ENCODE measurements at places on chromosomes 3 and 15. TPM values are rescaled to one million over a fixed set of nuclear protein-coding genes. Genes with fewer than 3 reads are reported as not detected.

- H3K4me3 ChIP-seq = no peak within 1 kb of the TSS
- H3K4me1 ChIP-seq = no peaks in the 10 kb centered on the region
- no peak for DNase-seq
- H3K36me3 ChIP-seq = no peaks in the 10 kb centered on the region
- H3K27ac ChIP-seq = no peak within 1 kb of the TSS
These were observed at the start of gene SLC24A5 for GRCh38 chr15:48120745-48121144. Gene SLC24A5, plus strand, starts transcription at chr15:48120990. Its CDS starts 55 bp downstream, at chr15:48121045.

DNA sequence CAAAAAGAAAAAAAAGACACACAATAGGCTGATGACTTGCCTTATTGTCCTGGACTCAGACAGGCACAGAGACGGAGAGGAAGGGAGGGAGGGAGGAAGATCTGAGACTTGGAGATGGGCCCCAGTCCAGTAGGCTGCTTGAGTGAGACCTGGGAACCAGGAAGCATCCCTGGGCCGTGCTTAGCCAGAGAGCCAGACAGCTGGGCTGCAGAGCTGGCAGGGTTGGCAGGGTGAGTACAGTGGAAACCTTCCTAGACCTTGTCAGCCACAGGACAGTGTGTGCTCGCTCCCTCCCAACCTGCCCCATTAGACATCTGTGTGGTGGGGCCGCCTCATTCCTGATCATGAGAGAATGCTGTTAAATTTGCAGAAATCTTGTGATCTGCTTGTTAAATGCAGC is 107.9 kb upstream of the ALDH1A3 start:
- no peak overlapping the region for H3K27ac ChIP-seq
- H3K4me3 ChIP-seq = no peak overlapping the region
- H3K4me1 ChIP-seq = no peaks in the 10 kb centered on the region
- H3K36me3 ChIP-seq = no peaks in the 10 kb centered on the region
- no peaks in the 10 kb centered on the region for H3K27me3 ChIP-seq

DNA sequence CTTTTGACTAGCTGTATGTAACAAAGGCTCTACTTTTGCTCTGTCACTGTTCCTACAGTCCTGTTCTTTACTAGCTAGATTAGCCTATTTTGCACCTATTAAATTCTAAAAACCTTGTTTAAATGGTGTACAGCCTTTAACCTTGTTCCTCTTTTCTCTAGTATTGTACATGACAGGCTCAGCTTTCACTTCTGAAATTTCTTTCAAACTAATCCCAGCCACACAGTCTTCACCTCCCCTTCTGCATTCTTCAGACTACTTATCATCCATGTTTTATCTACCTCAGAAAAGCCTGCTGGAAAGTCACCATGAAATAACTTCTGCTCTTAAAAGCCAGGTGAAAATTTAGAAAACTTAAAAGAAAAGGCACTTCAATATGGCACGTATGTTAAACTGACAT is 122.4 kb downstream of the NECTIN3 start:
- H3K27me3 ChIP-seq = no peaks in the 10 kb centered on the region
- 0 out of 2 replicates have a peak, but pooled peaks cover 4% of the 10 kb centered on the region for H3K4me1 ChIP-seq
- H3K27ac ChIP-seq = no peak overlapping the region
- H3K4me3 ChIP-seq = no peak overlapping the region

DNA sequence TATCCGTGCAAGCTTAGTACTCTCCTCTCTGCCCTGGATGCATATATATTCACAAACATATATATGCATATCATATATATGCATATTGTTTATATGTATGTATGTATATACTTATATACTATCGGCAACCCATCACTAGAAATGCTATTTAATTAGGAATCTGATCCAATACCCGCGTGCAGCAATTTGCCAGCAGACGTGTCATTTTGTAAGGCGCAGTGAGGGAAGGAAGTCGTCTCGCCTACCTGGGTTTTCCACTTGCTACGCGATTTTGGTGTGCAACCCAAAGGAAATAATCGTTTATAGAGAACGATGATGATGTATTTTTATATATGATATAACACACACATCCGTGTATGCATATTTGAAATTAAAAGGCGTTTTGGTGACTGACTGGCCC is 5.6 kb upstream of the FEZF2 start:
- no peaks in the 10 kb centered on the region for H3K36me3 ChIP-seq
- H3K4me1 ChIP-seq = no peaks in the 10 kb centered on the region
- peaks cover 93% of the 10 kb centered on the region for H3K27me3 ChIP-seq
- H3K27ac ChIP-seq = no peak overlapping the region

DNA sequence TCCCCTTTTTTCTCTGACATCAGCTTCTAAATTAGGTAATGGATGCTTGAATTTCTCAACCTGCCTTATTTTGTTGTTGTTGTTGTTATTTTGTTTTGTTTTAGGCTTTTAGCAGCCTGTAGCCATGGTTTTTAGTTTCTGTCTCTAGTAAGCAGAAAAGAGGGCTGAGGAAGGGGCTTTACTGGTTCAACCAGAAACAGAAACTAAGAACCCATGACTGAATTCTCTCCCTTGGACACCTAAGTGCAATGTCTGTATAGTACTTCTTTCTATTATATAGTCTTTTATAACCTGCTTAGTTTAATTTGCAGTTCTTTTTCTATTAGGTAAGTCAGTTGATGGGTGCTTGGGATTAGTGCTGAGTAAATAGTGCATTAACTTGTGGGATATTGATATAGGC is 129.0 kb downstream of the BBX start:
- no peaks in the 10 kb centered on the region for H3K4me1 ChIP-seq
- H3K27me3 ChIP-seq = no peaks in the 10 kb centered on the region
- no peak overlapping the region for H3K27ac ChIP-seq
- H3K4me3 ChIP-seq = no peak overlapping the region

- H3K4me3 ChIP-seq = no peak overlapping the region
- H3K36me3 ChIP-seq = no peaks in the 10 kb centered on the region
- DNase-seq = peak; percentile 78
- peak overlapping the region; percentile 62 for H3K27ac ChIP-seq
- peaks cover 31% of the 10 kb centered on the region for H3K4me1 ChIP-seq
- no peaks in the 10 kb centered on the region for H3K27me3 ChIP-seq
These were observed 31.9 kb upstream of the TSC22D2 start for GRCh38 chr3:150376001-150376848.

GRCh38 chr3:193346259-193346658 is 32.3 kb downstream of the ATP13A5 start:
- no peak overlapping the region for H3K4me3 ChIP-seq
- H3K27ac ChIP-seq = no peak overlapping the region
- no peaks in the 10 kb centered on the region for H3K4me1 ChIP-seq
- no peaks in the 10 kb centered on the region for H3K36me3 ChIP-seq
- DNase-seq = no peak
- H3K27me3 ChIP-seq = no peaks in the 10 kb centered on the region

- peak overlapping the region; percentile 56 for H3K4me3 ChIP-seq
- no peaks in the 10 kb centered on the region for H3K27me3 ChIP-seq
- peaks cover 43% of the 10 kb centered on the region for H3K4me1 ChIP-seq
- peak overlapping the region; percentile 88 for H3K27ac ChIP-seq
- peaks cover 22% of the 10 kb centered on the region for H3K36me3 ChIP-seq
These were observed 13.2 kb upstream of the NMB start for GRCh38 chr15:84671211-84671610.

DNA sequence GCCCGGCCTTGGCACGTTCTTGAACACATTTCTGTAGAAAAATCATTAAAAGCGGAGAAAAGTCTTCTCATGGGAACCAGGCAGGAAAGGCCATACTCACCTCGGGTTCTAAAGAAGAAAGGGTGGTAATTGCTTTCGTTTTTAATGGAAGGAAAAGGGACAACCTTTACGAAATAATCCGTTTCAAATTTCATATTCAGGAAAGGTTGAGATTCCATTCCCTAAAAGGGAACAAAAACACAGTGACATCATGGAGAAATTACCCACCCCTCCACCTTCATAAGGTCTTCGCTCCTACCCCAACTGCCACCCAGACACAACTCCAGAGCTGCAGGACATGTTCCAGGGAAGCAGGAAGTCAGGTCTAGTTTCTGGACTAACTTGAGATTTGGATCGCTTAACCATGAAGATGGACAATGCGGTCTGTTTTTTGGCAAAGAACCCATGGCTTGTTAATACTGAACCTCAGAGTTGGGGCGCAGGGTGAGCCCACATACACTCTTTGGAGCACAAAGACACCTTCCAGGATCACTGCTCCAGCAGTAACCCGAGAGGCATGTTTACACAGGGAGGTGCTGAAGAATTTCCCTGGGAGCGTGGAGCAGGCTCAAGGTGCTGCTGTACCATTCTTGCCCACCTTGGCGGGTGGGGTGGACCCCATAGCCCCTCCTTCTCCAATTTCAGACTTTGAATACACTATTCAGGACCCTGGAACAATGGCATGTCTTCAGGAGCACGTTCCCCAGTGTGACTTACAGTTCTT is 49.2 kb downstream of the SPATA12 start:
- peaks cover 6% of the 10 kb centered on the region for H3K4me1 ChIP-seq
- H3K27me3 ChIP-seq = no peaks in the 10 kb centered on the region
- no peaks in the 10 kb centered on the region for H3K36me3 ChIP-seq
- H3K4me3 ChIP-seq = no peak overlapping the region
- DNase-seq = no peak

- H3K4me1 ChIP-seq = peaks cover 26% of the 10 kb centered on the region
- no peaks in the 10 kb centered on the region for H3K36me3 ChIP-seq
- no peak overlapping the region for H3K27ac ChIP-seq
- peak; percentile 23 for DNase-seq
- H3K27me3 ChIP-seq = no peaks in the 10 kb centered on the region
- no peak overlapping the region for H3K4me3 ChIP-seq
These were observed 267.9 kb upstream of the THBS1 start for GRCh38 chr15:39312984-39313383.

DNA sequence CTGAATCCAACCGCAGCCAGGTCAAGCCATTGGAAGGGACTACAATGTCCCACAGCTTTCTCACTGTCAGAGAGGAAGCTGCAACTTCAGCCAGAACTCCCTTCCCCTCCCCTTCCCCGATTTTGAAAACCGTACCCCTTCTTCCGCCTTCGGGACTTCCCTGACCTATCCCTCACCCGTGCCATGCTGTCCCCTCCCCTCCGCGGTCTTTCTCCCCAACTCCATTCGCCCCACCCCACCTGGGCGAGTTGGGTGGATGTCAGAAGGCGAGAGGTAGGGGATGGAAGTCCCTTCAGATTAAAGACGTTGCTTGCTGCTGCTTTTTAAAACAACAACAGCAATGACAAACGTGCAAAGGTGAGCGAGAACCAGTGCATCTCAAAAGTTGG is 723 bp downstream of the CPNE4 start:
- H3K4me1 ChIP-seq = peaks cover 13% of the 10 kb centered on the region
- H3K27ac ChIP-seq = no peak overlapping the region
- no peaks in the 10 kb centered on the region for H3K36me3 ChIP-seq
- H3K27me3 ChIP-seq = peaks cover 30% of the 10 kb centered on the region
- no peak for DNase-seq
- H3K4me3 ChIP-seq = peak overlapping the region; percentile 75

- no peak overlapping the region for H3K27ac ChIP-seq
- no peak for DNase-seq
- peaks cover 33% of the 10 kb centered on the region for H3K36me3 ChIP-seq
- no peak overlapping the region for H3K4me3 ChIP-seq
These were observed 1.1 kb upstream of the ACTR8 start for GRCh38 chr3:53883008-53883407.

The IMPG2 gene
- 0.11 TPM for total RNA-seq

The CX3CR1 gene
- not detected for total RNA-seq

The POTEB3 gene
- not detected for total RNA-seq

The CHRFAM7A gene
- not detected for total RNA-seq

The BFSP2 gene
- not detected for total RNA-seq
